ENCODE measurements at places on chromosomes 3 and 15.

- no peak for DNase-seq
Observed at GRCh38 chr15:64461721-64462162, 1.4 kb downstream of the ZNF609 start.

- DNase-seq: no peak
Observed at GRCh38 chr3:10653241-10653640, 147.9 kb upstream of the ATP2B2 start.

GRCh38 chr3:129992781-129993180 is 18.3 kb downstream of the TRH start:
- DNase-seq: no peak

- peak; percentile 14 for DNase-seq
Observed at GRCh38 chr15:81279621-81280485, 44.1 kb downstream of the STARD5 start.

DNA sequence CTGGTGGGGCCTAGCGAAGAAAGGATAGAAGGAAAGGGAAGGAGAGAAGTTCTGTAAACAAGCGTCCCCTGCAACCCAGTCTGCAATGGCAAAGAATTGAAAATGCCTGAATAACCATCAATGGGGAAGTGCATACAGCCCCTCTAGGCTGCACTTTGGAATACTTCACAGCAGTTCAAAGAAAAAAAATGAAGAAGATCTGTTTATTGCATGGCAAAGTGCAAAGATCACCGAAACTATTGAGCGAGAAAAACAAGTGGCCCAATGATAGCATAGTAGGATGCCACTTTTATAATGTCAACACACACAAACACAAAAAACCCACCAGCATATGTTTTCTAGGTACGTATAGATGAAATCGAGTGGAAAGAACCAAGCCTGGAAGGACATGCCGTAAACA is 13.6 kb upstream of the SLC6A1 start:
- no peak for DNase-seq

DNA sequence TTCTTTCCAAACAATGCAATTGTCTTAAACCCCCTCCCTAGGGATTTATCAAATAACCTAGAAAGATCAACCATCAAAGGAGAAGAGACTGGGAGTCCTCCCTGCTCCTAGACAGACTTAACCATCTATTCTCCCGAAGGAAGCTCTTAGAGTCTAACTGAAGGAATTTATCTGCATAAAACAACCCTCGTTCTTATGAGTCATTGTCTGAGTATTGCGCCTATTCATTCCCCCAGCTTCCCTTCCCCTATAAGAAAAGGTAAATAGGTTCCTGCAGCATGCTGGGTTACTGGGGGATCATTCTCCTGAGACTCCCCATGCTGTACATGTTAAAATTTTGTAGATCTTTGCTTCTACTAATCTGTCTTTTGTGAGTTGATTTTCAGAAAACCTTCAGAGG is 412.7 kb downstream of the OCA2 start:
- DNase-seq: no peak

GRCh38 chr3:193831495-193832455 is 238.8 kb downstream of the OPA1 start:
- no peak for DNase-seq

DNA sequence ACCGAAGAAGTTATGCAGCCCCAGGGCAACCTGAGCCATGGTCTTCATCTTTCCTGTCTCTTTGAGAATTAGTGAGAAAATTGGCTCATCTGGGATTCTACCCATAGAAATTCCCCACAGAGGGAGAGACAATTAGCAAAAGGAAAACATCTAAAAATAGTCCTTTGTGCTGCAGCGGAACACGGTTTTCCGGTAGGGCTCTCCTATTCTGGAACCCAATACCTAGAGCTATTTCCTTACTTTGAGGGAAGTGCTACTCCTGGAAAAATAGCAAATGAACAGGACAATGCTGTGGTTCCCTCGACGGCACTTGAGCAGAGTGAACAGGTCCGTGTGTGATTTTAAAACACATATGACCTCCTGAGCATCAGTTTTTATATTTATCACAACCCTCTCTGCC is 210.5 kb downstream of the FGF12 start:
- DNase-seq: no peak

GRCh38 chr3:140530603-140531002 is 147.3 kb upstream of the TRIM42 start:
- DNase-seq: no peak

GRCh38 chr15:91304786-91305185 is 204.7 kb downstream of the SV2B start:
- DNase-seq: no peak

GRCh38 chr15:65981837-65982626 is 112.7 kb downstream of the RAB11A start:
- peak; percentile 56 for DNase-seq

All from Peyer's patch (tissue), 4 donors.